Stimulated activated CD8-positive, alpha-beta memory T cell treated with anti-CD3 and anti-CD28 coated beads, Interleukin-7, amount 100 ng/mL, for 24 hours (primary cell): ENCODE measurements at places on chromosomes 6 and 20.

DNA sequence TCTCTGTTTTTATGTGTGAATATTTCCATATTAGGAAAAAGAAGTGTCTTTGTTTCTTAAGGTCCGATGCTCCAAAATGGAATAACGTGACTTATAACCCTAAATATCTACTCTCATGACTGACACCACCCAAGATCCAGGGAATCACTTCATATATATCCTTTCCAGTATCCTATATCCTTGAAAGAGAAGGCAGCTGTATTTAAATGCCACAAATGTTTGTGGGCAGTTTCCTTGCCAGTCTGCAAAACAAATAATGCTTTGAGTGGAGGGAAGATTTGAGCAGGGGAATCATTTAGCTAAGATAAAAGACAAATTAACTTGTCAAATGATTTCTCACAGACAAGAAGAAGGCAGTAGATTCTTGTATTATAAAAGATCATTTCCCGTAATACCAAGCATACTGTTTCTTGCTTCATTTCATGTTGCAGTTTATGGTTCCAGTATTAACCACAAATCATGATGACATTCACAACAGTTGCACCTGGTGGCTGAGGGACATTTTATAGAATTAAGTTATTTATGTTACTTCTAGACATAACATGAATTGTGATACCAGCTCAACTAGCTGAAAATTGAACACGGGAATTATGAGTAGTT lies 30.0 kb upstream of the FABP7 start:
- no peak for DNase-seq

DNA sequence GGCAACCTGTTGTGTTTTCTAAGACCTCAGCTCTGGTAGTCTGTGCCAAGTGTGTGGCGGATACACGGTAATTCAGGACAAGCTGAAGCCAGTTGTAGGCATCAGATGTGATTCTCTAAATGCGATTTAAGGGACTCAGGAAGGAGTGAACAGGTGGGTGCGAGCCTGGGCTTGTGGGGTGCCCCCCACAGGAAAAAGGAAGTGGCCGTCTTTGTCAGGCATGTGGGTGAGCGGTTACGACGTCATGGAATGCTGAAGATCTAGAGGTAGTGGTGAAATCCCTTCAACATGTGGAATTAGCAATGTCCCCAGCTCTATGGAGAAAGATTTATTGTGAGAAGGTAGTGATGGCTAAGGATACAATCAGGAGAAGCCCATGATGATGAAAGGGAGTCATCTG lies 95.1 kb upstream of the EXOC2 start:
- no peak for DNase-seq

DNA sequence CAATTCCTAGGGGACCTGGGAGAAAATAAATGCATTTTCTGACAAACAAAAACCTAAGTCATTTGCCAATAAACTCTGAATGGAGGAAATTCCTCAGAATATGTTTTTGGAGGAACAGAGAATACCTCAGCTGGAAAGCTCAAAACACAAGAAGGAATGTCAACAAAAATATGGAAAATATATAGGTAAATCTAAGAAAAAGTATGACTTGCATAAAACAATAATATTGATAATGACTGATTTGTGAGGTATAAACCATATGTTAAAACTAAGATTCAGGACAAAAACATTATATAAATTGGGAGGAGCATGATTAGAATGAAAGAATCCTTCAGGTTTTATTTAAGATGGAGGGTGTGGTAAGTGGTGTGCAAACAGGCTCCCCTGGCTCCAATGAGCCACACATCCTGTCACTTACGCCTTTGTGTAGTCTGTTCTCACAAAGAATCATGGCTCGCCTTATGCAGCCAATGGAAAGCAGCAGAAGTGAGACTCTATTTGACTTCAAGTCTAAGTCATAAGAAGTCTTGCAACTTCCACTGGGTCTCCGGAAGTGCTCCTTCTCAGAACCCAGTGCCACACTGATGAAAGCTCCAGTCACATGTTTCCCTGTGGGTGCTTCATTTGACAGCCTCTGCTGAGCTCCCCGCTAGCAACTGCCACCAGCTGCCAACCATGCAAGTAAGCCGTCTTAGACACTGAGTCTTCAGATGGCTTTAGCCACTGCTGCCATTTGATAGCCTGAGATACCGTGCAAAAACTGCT lies 8.1 kb downstream of the CFAP61 start:
- DNase-seq, result no peak

DNA sequence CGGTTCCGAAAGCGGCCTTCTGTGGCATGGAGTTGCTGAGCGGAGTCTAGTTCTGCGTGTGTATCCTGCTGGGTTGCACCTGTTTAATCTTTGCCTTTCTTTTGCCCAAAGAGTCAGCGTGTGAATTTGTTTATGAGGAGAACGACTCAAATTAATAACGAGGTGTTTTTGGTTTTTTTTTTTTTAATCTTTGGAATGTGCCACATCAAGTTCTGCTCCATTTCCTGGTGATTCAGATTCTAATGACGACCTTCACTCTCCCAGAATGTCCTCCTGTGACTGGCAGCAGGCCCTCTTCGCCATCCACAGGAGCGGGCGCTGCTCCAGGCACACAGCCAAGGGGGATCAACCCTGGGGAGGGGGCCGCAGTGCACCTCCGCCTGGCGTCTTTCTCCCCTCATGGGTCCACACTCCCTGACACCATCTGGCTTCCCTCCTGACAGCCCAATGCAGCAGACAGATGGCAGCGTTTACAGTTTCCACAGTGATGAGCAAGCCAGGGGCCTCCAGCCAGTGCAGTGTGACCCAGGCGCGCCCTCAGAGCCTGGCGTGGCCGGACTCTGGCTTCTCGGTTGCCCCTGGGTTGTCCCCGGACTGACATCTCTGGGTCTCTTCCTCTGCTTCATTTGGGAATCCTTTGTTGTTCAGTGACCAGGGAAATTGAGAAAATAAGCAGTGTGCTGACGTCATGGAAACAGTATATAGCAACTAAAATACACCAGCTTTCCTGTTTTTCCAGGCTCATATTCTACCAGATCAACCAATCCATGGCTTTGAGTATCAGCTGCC lies 27.5 kb upstream of the AFDN start:
- DNase-seq, result no peak

DNA sequence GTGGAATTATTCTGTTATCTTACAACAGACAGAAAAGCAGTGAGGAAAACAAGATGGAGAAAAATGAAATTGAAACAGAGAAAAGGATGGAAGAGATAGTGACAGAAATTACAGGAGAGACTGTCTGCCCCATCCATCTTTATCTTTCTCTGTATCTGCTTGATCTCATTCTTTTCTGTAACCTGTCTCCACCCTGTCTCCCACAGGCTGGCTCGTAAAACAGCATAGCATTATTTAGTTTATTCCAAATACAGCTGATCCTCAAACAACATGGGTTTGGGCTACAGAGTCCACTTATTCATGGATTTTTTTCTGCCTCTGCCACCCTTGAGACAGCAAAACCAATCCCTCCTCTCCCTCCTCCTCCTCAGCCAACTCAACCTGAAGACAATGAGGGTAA lies 482.3 kb upstream of the JARID2 start:
- DNase-seq, result no peak

- no peak for DNase-seq
Observed at GRCh38 chr6:211871-212497, 80.3 kb upstream of the DUSP22 start.

DNA sequence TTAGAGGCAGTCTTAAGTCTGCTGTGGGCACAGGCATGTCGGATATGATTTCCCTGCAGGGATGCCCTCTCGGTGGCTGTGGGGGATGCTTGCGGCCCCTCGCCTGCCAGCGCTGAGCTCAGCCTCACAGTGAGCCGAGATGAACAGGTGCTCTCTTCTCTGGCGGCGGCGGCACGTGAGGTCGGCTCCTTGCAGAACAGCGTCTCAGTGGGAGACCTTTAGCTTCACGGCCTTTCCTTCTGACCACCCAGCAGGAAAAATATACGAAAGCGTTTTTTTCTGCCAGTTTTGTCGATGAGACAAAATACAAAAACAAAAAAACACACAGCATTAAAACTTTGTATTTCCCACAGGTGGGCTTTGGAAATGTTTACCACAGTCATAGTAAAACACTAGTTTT lies 23.6 kb downstream of the FOXA2 start:
- DNase-seq, result no peak

- DNase-seq, result no peak
Observed at GRCh38 chr6:124996411-124996810, 34.2 kb downstream of the RNF217 start.

GRCh38 chr20:5191829-5192569 lies 65.2 kb downstream of the CDS2 start:
- no peak for DNase-seq

- no peak for DNase-seq
Observed at GRCh38 chr6:43037197-43037596, 15.8 kb downstream of the RRP36 start.

- no peak for DNase-seq
Observed at GRCh38 chr20:15546525-15547023, 1026.7 kb downstream of the KIF16B start.

DNA sequence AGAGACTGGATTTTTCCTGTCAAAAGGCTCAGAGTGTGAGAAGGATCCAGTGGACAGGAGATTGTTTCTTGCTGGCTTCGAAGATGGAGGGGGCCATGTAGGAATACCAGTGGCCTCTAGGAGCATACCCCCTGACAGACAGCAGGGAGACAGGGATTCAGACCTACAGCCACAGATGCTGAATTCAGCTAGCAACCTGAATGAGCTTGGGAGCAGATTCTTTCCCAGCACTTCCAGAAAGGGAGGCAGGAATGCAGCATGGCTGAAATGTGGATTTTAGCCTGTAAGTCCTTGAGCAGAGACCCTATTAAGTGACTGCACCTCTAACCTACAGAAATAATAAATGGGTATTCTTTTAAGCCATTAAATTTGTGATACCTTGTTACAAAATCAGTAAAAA lies 44.6 kb downstream of the STXBP5 start:
- no peak for DNase-seq

DNA sequence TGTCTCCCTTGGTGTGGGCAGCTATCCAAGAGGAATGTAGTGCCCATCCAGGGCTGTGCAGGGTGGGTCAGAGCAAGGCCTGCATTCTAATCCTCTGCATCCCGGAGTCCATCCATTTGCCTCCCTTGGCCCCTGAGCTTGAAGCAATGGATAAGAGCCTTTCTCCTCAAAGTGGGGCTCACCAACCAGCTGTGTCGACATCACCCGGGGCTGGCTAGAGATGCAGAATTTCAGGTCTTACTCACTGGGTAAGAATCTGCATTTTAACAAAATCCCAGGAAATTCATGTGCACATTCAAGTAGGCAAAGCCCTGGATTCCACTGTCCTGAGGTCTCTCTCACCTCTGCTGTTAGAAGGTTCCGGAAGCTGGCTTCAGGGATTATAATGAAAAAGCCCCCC lies 95.3 kb downstream of the MDGA1 start:
- no peak for DNase-seq

GRCh38 chr6:102759415-102759814 lies 1365.9 kb downstream of the GRIK2 start:
- DNase-seq, result no peak

DNA sequence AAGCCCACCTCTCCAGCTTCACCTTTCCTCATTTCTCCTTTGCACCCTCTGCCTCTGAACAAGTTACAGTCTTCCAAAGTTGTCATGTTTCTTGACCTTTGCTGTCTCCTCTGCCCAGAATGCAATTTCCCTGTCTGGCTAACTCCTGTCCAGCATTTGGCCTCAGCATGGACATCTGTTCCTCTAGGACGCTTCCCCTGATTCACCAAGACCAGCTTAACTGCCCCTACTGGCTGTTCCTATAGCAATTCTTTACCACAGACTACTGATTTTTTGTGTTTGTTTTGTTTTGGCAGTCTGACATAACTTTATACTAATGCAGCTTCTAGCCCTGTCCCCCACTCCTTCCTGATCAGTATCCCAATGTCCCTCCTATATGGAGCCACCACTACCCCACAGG lies 13.4 kb downstream of the GNL1 start:
- no peak for DNase-seq

- no peak for DNase-seq
Observed at GRCh38 chr6:152372945-152373344, 264.2 kb downstream of the SYNE1 start.

DNA sequence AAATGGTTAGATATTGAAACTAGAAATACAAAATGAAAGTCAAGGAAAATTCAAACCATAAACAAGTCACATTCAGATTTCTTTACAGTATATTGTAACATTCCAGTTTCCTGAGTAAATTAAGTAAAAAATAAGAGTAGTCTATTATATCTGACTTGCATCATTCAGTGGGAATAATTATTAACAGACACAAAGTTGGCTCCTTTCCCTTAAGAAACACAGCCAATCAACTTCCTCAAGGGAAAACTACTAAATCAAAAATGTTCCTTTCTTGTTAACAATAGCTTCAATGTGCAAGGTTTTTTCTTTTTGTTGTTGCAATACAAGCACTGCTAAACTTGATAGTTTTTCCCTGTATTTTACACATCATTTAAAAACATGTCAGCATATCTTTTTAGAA lies 33.2 kb downstream of the DNAAF9 start:
- DNase-seq, result no peak

DNA sequence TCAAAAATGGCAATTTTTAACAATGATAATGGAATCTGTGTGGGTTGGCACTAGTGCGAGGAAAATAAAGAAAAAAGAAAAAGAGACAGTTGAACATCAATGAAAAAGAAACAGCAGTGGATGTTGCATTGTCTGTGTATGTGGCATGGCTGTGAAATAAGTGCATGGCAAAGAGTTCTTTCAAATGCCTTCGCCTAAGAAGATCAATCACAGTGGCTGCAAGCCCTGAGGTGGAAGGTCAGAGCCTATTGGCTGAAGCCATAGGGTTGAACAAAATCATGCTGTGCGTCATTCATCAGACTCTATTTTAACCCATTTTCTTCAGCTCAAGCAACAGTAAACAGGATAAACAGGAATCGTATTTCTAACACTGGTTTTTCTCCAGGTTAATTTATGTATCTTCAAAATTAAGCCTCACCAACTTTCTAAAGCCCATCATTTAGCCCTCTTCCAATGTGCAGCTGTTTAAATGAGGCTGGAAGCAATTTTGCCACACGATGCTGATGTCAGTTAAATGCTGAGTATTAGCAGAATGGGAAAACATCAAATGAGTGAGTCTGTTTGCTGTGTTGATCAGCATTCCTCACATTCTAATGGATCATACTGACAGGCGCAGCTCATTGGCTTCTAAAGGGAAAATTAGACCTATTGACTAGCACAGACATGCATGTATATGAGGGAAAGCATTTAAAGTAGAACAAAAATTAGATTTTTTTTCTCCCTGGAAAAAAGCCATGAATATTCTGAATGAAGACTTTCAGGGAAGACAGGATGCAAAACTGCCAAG lies 955.9 kb upstream of the EYS start:
- no peak for DNase-seq

GRCh38 chr6:107330168-107330567 lies 129.2 kb downstream of the PDSS2 start:
- DNase-seq, result no peak

- DNase-seq, result no peak
Observed at GRCh38 chr20:57905448-57905847, 195.6 kb upstream of the PMEPA1 start.

- DNase-seq, result peak; percentile 14
Observed at GRCh38 chr6:73394577-73395354, at the start of gene DDX43. TSS of gene DDX43 (plus strand) at chr6:73394828. CDS start at chr6:73394906, 78 bp downstream.

- DNase-seq, result no peak
Observed at GRCh38 chr6:9657994-9658393, 756.9 kb downstream of the TFAP2A start.
